ENCODE measurements at places on chromosomes 3 and 15.

DNA sequence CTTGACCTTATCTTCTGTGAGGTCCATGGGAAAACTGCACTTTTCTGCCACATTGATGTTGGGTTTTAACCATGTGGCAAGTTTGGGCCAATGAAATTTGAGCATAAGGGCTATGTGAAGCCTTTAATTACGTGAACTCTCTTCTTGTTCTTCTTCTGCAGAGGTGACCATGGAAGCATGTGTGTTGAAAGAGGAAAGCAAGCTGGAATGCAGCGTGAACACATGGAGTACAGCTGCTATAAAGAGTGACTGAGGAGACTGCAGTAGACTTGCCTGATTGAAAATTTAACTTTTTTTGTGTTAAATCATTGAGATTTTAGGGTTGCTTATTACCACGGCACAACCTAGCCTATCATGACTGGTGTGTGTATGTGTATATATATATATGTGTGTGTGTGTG lies 347.3 kb downstream of the ZIC1 start:
- DNase-seq = no peak

GRCh38 chr3:182957226-182957625 lies 23.1 kb downstream of the DCUN1D1 start:
- no peak for DNase-seq

DNA sequence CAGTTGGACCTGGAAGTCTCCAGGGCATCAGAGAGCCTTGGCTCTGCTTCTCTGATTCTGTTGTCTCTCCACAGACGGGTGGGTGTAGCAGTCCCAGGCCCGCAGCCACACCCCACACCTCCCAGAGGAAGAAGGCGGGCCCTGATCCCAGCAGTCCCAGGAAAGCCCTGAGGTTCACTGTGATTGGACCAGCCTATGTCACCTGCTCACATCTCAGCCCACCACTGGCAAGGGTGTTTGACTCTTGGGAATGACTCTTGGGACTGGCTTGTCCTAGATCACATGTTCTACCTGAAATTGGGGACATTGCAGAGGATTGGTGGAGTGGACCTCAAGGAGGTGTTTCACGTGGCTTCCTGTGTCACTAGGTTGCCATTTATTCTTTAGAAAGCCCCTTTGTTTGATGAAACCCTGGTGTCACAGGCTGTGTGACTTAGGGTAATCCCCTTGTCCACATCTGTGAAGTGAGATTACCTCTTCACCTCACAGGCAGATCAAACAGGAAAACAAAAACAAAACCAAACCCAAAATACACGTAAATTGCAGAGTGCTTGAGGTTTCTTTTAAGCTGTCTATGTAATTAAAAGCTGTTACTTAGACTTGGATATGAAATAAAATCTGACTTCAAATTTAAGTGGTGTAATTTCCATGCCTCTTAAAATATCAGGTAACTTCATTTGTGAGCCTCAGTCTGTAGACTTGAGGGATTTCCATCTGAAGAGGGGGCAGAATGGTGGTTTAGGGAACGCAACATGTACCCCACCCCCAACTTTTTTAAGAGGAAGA lies 26.7 kb downstream of the FLNB start:
- no peak for DNase-seq

DNA sequence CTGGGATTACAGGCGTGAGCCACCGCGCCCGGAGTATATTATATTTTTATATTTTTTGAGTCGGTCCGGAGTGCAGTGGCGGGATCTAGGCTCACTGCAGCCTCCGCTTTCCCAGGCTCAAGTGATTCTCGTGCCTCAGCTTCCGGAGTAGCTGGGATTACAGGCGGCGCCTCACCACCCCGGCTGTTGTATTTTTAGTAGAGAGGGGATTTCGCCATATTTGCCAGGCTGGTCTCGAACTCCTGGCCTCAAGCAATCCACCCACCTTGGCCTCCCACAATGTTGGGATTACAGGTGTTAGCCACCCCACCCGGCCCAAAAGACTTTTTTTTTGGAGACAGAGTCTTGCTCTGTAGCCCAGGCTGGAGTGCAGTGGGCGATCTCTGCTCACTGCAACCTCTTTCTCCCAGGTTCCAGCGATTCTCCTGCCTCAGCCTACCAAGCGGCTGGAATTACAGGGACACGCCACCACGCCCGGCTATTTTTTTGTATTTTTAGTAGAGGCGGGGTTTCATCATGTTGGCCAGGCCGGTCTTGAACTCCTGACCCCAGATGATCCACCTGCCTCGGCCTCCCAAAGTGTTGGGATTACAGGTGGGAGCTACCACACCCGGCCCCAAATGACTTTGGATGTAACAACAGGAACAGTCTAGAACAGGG lies 1.0 kb downstream of the ZNF589 start:
- no peak for DNase-seq

DNA sequence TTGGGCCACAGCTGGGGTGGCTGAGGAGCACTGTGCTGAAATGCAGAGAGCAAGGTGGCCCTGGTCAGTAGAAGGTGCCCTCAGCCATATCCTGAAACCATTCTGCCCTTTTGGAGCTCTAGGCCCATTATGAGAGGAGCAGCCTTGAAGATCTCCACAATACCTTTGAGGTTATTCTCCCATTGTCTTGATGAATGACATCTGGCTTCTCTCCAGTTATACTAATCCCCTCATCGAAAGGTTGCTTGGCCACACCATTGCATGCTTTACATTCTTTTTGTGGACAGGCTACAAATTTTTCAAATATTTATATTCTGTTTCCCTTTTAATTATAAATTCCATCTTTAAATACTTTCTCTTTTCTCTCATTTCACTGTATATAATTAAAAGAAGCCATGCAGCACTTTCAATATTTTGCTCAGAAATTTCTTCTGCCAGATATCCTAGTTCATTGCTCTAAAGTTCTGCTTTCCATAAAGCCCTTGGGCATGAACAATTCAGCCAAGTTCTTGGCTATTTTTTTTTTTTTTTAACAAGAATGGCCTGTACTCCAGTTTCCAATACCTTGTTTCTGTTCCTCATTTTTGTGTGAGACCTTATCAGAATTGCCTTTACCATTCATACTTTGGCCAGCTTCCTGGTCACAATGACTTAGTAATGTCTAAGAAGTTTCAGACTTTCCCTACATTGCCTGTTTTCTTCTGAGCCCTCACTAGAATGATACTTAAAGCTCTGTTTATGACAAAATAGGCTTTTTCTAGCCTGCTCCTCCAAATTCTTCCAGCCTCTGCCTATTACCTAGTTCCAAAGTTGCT lies 138.9 kb upstream of the SGO1 start:
- DNase-seq = peak; percentile 25

DNA sequence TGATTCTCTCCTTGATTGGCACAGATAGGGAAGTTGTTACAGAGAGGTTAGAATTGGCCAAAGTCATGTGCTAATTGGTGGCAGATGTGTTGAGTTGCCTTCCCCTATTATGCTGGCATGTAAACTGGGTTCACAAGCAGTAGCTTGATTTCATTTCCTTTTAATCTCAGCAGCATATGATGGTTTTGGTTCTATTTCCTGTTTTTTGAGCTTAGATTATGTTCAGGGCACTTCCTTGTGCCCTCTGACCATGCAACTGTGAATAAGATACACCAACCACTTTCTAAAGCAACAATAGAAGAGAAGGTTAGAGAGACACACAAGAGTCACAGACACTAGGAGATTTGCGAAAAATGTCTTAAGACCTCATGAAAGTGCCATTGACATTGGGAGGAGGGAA lies 16.5 kb downstream of the HPS3 start:
- peak; percentile 86 for DNase-seq

GRCh38 chr3:159855599-159856346 lies 132.9 kb upstream of the IL12A start:
- DNase-seq = no peak

- peak; percentile 8 for DNase-seq
These were observed 85.1 kb upstream of the NANOGP8 start for GRCh38 chr15:35170207-35170606.

- DNase-seq = no peak
These were observed 33.7 kb upstream of the SYNM start for GRCh38 chr15:99071091-99071680.

- no peak for DNase-seq
These were observed 810.9 kb downstream of the NR2F2 start for GRCh38 chr15:97141360-97141759.

DNA sequence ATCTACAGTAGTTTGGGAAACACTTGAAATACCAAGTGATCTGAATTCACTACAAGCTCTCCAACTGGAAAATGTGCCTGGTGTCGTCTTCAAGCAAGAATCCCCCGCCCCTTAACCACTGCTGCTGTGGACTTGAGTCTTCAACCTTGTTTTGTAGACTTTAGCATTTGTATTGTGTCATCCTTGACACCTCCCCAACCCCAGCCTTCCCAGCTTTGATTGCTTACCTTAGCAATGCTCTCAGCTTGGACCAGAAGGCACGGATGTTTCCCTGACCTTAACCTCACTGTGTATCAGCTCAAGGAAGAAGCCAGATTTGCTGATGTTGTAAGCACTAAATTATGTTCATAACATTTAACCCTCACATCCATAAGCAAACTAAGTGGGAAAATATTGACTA lies 146.4 kb downstream of the IGF1R start:
- DNase-seq = no peak

DNA sequence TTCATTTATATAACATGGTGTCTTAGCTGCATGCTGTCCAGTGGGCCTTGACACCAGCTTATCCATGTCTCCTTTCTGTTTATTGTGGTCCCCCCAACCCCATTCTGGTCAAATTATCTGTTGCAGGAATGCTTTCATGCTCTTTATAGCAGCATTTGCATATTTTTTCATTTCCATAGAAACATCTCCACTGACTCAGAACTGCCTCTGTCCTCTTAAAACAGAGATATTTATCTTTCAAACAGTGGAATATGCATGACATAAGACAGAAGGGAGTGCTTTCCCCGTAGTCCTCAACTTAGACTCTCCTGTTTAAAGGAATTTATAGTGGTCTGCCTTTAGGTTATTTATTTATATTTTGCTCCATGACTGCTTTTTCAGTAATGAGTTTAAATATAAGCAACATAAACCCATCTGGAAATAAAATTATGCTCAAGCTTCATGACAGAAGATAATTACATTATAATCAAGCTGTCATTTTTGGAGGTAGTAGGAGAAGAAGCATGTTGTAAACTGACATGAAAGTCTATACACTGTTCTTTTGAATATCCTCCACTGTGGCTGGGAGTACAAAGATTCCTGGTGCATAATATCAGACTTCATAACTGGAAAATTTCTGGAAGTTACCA lies 179.5 kb upstream of the CD96 start:
- no peak for DNase-seq

- no peak for DNase-seq
These were observed 612.8 kb downstream of the MCTP2 start for GRCh38 chr15:94844198-94844537.

GRCh38 chr15:64502151-64502550 lies 41.8 kb downstream of the ZNF609 start:
- no peak for DNase-seq

DNA sequence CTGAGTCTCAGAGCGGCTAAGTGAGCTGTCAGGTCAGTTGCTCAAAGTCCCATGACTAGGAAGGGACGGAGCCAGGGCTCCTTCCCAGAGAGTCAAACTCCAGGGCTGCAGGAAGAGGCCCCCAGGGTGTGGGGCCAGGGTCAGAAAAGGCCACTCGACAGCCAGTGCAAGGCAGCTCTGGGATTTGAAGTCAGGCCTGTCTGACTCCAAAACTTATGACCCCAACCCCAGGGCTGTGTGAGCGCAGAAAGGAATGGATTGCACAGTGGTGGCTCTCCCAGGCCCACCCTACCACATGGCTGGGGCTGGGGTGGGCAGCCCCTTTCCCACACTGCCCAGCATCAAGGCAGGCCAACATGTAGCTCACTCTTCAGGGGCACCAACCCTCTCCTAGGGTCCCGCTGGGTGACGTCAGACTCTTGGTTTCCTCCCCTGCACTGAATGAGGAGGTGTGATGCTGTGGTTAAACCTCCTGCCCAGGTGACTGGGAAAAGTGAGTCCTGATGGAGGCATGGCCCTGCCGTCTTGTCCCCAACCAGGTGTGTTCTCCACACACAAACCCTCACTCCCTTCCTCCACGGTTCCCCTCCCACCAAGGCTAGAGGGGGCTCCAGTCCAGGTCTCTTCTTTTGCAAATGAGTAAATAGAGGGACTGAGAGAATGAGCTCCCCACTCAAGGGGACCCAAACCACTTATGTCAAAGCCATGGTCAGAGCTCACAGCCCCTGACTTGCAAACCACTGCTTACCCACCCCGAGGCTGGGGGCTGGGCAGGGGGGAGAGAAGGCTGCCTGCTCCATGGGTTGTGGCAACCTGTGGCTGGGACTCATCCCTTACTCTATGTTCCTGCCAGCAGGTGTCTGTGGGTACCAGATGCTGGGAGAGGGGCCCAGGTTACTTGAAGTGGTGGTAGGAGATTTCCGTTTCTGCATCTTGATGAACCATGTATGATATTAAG lies 23.8 kb upstream of the CORO2B start:
- no peak for DNase-seq

GRCh38 chr15:100061944-100062343 lies 279.8 kb downstream of the ADAMTS17 start:
- DNase-seq = no peak

DNA sequence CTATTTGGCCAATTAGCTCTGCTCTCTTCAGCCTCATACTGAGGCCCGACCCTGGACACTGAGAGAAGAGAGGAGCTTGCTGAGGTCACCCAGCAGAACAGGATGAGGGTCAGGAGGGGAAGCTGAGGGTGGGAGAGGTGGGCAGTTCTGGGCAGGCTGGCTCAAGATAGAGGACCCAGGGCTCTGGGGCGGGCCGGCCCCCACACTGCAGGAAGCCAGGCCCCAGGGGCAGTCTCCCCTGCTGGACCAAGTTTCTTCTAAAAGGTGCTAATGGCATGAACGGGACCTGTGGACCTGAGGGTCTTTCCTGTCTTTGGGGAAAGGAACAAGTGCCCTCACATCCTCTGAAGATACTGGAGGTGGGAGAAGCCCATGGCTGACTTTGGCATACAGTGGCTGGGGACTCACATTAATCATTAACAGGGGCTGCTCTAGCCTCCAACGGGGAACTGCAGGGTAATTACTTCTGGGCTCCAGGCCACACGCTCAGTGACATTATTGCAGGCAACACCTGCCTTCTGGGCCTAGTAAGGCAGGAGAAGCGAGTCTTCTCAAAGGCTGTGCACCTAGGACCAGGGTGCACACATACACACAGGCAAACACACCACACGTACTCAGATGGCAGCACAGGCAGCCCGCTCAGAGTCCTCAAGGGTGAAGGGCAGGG lies 10.6 kb downstream of the HCN4 start:
- no peak for DNase-seq

DNA sequence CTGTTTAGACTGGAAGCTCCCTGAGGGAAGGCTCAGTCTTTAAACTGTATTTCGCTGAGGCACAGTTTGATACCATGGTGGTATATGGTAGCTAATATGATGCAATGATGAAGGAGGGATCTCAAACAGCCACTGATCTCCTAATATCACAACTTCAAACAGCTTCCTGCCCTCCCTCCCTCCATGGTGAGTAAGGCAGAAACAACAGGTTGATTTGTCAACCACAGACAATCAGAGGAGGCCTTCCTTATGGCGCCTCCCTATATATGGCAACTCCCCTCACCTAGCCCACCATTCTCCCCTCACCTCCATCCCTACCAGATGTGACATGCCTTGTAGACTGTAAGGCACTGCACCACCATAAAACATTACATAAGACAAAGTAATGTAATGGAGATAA lies 316.5 kb upstream of the ICE2 start:
- DNase-seq = no peak
